Osteoblast (primary cell): ENCODE measurements at places on chromosomes 3 and 15.
A peak's percentile ranks its signal among the peaks of the same experiment; 100 is the strongest.

- no peak for DNase-seq
Observed at GRCh38 chr3:165868088-165868487, 30.9 kb upstream of the BCHE start.

DNA sequence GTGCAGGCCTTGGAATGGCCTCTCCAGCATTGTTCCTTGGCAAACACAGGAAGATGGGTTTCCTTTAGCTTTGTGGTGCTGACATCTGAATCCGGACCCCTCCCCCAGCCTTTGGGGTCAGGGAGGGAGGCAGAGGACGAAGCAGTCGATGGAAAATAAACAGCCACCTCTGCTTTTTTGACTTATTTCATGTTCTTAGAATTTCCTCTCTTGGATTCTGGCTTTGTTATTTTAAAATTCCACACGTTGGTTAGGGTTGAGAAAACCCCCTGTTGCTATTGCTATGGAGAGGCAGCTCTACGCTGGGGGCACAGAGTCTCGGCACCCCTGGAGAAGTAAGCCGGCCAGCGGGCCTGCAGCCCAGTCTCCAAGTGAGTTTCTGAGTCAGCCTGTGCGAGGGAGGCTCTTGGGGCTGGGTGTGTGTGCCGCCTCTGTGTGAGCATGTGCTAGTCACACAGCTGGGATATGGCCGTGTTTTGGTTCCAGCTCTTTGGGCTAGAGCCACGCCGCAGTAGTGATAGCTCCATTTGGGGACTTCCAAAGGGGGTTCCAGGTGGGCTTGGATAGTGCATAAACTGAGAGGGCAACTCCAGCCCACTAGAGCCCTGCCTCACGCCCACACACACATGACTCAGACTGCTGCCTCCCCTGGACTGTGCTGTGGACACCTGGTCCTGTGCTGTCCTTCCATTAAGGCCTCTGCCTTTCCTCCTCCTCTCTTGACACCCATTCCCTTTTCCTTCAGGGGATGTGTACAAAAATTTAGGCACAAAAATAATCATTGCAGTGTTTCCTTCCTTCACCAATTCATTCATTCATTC lies 58.8 kb downstream of the AMOTL2 start:
- DNase-seq = peak; percentile 93

- DNase-seq = no peak
Observed at GRCh38 chr15:60426870-60427508, 29.2 kb upstream of the ANXA2 start.

DNA sequence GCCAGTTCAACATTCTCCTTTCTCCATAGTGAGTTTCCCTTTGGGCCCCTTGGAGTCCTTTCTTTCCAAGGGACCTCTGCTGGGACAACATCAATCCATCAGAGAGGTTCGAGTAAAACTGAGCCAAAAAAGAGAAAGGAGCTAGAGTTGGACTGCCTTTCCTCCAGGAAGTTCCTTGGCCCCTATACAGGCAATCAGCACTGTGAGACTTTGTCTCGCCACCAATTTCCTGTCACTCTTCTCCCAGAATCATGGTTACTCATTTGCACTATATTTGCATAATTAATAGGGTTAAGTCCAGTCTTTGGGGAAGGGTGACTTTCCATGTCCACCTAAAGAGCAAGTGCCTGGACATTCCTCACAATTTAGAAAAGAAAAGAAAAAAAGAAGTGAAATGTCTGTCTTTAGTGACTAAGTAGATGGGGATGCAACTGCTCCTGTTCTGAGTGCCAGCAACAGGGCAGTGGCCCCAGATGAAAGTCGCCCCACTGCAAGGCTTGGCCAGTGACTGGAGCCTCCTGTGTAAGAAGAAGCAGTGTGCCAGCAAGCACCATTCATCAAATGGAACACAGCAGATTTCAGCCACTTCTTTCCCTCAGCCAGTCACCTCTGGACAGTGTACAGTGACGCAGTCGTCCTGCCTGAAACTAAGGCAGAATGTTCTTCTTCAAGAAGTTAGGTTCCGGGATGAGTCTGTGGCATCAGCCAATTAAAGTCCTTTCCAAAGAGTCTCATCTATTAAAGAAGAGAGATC lies 91.6 kb downstream of the FSIP1 start:
- DNase-seq = peak; percentile 75

DNA sequence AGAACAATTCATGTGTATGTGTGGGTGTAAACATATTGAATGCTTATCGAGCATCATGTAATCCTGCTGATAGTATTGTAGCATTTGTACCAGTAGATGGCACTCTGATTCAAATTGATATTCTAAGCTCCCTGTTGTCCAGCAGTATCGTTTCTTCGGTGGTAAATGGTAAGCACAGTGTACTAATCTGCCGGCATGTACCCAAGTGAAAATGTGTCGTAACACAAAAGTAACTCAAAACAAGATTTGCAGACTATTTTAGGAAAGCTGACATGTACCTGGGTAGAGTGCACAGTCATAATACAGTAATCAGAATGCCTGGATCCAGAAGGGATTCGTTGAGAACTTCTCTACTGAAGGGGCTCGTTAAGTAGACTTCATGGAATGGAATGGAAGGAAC lies 31.7 kb upstream of the MNS1 start:
- no peak for DNase-seq

DNA sequence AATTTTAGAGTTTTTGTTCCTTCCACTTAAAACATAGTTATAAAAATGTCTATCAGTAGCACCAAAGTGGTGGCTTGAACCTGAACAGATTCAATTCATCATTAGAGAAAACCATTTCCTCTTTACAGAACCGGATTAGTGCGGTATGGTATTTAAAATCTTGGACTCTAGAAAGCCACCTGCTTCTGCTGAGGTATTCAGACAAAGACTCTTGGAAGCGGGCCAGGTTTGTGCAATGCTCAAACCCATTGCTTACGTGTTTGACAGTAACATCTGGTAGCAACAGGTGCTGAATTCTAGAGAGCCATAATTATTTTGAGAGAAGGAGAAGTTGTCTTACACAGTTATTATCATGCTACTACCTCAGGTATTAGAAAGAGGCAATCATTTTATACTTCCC lies 290.5 kb downstream of the NAALADL2 start:
- no peak for DNase-seq

- no peak for DNase-seq
Observed at GRCh38 chr15:36517758-36518157, 61.7 kb upstream of the CDIN1 start.

DNA sequence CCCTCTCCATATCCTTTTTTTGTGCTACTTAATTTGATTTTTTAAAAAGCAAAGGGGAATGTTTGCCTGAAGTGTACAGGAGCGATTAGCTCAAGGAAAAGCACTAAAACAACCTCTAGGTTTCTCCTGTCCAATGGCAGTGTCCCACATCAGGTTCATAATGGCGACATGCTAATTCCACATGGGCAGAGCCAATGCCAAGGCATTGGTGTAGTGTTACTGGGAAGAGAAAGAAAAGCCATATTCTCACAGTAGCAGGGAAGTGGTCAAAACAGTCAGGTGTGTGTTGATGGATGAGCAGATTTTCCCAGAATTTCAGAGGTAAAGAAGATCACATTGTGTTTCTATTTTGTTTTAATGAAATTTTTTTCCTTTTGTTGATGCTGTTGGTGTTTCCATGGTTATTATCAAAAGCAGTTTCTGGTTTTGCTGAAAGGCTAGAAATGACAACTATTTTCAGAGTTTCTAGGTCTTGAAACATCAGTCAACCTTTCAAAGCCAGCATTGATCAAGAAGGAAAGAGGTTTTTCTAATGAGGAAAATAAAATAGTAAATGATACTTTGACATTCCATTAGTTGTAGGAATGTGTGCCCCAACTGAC lies 65.2 kb downstream of the FNDC3B start:
- DNase-seq = no peak

DNA sequence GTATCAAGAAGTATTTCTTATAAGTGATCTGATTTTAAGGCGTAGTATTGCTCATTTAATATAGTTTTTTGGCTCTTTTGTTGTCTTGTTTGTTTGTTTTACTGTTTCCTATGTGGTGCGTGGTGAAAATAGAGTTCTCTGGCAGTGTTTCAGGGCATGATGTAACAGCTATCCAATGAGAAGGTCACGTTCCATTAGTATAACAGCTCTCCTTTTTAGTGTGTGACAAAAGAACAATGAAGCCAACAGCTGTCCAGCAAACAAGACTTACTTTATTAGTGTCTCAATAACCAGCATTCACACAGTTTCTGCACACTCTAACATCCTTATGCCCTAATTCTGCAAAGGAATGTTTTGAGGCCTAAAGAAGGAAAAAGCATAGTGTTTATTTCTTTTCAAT lies 127.9 kb downstream of the SLC25A26 start:
- no peak for DNase-seq

DNA sequence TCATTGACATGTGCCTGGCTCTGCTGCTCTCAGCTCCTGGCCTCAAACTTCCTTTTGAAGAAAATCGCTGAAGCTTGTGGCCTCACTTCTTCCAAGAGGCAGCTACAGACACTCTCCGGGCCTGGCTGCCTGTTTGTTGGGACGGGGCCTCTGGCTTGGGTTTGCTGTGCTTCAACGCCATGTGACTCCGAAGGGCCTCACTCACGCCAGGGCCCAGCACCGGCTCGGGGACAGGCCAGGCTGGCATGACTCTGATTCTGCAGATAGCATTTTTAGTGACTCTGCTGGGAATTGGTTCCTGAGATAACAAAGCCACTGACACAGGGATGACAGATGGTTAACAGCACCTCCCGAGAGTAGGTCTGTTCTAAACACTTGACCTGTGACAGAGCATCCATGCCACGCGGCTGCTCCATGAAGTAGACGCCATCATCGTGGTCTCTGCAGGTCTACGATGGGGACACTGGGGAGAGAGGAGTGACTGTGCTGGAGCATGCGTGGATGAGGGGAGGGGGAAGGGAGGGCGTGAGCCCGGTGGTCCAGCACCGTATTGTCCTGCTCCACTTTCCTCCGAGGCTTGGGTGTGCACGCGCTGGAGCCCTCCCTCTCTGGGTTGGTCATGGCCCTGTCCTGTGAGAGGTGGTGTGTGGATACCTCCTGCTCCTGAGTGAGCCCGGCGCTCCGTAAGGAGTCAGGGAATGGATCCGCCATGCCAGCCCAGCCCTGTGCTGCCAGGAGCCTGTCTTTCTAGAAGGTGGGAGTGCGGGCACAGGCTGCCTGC lies 133.6 kb downstream of the TJP1 start:
- DNase-seq = no peak

- peak; percentile 38 for DNase-seq
Observed at GRCh38 chr3:14486460-14486859, 53.7 kb downstream of the GRIP2 start.

GRCh38 chr3:88033079-88033478 lies 25.7 kb downstream of the CGGBP1 start:
- no peak for DNase-seq

DNA sequence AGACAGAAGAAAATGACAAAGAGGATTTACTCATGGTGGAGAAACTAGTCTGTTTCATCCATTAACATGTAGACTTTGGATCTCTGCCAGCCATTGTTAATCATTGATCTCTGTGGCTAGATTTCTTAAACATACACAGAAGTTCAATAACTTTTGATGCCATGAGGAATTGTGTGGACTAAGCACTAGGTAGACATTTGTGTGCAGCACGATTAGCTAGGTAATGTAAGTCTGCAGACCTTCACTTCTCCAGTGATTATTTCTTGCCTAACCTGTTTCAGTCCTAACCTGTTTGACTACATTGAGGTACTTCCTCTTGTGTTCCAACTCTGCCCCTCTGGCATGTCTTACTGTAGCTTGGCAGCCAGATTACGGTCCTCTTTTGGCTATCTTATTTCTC lies 928.5 kb upstream of the ROBO1 start:
- no peak for DNase-seq

- peak; percentile 62 for DNase-seq
Observed at GRCh38 chr3:195462308-195462610, 19.4 kb upstream of the ACAP2 start.

GRCh38 chr3:150300852-150301517 lies 107.1 kb upstream of the TSC22D2 start:
- DNase-seq = no peak

DNA sequence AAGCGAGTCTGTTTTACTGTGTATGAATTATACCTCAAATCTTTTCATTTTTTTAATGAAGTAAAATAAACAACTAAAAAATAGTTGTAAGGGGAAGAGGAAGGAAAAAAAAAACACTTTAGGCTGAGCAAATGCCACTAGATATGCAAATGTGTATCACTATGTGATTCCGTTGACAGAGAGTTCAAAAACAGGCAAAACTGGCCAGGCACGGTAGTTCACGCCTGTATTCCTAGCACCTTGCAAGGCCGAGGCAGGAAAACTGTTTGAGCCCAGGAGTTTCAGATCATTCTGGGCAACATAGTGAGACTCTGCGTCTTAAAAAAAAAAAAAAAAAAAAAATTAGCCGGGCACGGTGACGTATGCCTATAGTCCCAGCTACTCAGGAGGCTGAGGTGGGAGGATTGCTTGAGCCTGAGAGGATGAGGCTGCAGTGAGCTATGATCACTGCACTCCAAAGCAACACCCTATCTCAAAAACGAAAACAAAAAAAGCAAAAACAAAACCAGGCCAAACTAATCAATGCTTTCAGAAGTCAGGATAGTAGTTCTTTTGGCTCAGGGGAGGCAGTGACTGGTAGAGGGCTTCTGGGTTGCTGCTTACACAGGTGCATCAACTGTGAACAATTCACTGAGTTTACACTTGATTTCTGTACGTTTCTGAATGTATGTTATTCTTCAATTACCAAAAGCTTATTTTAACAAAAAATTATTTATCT lies 7.4 kb downstream of the PRC1 start:
- no peak for DNase-seq

DNA sequence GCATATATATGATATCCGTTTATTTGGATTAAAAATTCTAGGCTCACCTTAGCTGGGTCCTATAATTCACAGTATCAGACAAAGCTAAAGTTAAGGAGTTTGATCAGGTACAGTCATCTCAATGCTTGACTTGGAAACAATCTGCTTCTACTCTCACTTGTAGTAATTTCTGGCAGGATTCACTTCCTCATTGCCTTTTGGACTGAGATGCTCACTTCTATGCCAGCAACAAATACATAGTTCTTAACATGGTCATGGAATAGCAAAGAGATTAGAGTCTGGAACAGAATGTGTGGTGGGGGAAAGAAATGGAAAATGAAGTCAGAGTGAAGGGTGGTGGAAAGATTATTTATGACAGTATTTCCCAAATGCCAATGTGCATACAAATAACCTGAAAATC lies 693.6 kb downstream of the CADM2 start:
- no peak for DNase-seq

GRCh38 chr15:32794973-32795372 lies 77.2 kb downstream of the GREM1 start:
- DNase-seq = no peak

- DNase-seq = no peak
Observed at GRCh38 chr3:29936766-29937165, 655.9 kb downstream of the RBMS3 start.

DNA sequence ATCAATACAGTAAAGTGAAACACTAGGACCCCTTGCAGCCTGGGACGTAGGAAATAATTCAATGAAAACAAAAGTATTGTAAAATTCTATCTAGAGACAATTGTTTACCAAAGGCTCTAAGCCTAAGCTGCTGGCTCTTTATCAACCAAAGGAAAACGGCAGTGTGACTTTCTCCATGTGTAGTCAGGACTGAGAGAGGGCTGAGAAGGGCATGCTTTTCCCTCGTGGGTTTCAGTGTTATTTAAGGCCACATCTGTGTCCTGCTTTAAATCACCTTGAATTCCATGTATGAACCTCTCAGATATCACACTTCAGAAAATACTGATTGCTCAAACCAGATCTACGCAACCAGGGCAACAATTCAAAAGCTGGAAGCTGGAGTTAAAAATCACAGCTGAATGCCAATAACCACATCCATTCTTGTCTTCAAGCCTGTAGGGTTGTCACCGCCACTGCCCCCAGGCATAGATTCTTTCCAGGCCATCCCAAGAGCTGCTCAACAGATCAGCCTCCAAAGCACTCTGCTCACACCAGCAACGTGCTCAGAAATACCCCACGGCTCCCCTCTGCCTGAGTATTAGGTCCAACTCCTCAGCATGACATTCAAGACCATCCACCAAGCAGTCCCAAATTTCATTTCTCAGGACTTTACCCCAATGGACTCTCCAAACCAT lies 124.0 kb downstream of the SRGAP3 start:
- DNase-seq = no peak
